ENCODE measurements at places on chromosomes 3 and 15.

DNA sequence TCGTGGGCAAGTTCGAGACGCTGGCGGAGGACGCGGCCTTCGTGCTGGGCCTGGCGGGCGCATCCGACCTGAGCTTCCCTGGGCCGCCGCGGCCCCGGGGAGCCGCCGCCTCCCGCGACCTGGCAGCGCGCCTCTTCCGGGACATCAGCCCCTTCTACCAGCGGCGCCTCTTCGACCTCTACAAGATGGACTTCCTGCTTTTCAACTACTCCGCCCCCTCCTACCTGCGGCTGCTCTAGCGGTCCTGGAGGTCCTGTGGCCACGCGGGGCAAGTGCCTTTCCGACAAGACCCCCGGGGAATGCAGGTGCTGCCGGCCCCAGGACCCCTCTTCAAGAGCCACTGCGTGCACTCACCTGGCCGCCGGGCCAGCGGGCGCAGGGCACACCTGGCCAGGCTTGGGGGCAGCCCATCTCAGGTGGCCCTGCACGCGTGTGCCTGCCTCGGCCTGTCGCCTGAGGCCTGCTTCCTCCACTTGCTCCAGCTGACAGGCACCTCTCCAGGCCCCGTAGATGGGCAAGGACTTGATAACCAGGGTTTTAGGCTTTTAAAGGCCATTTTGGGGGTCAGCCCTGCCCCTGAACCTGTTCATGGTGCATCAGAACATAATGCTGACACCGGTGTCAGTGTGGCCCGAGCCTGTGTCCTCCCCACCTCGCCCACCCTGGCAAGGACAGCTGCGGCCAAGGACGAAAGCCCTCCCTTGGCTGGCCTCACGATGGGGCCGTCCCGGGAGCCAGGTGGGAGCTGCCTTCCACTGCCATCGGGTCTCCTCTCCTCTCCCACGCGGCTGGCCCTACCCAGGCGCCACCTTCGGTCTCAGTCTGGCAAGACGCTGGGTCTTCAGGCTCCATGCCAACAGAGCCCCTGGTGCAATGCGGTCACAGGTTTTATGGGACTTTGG, 16.1 kb downstream of the C3orf22 start:
- DNase-seq = peak; percentile 58

GRCh38 chr3:174094669-174095068, 697.1 kb downstream of the NLGN1 start:
- DNase-seq = no peak

- no peak for DNase-seq
Measured at GRCh38 chr3:88779482-88779881, 327.9 kb upstream of the EPHA3 start.

DNA sequence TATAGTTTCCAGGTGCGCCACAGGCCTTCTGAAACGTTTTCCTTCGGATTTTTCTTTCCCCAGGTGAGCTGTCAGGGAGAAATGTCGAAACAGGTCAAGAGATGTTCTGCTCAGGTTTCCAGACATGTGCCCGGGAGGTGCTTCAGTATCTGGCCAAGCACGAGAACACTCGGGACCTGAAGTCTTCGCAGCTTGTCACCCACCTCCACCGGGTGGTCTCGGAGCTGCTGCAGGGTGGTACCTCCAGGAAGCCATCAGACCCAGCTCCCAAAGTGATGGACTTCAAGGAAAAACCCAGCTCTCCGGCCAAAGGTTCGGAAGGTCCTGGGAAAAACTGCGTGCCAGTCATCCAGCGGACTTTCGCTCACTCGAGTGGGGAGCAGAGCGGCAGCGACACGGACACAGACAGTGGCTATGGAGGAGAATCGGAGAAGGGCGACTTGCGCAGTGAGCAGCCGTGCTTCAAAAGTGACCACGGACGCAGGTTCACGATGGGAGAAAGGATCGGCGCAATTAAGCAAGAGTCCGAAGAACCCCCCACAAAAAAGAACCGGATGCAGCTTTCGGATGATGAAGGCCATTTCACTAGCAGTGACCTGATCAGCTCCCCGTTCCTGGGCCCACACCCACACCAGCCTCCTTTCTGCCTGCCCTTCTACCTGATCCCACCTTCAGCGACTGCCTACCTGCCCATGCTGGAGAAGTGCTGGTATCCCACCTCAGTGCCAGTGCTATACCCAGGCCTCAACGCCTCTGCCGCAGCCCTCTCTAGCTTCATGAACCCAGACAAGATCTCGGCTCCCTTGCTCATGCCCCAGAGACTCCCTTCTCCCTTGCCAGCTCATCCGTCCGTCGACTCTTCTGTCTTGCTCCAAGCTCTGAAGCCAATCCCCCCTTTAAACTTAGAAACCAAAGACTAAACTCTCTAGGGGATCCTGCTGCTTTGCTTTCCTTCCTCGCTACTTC, 3.8 kb downstream of the BHLHE40 start:
- no peak for DNase-seq

DNA sequence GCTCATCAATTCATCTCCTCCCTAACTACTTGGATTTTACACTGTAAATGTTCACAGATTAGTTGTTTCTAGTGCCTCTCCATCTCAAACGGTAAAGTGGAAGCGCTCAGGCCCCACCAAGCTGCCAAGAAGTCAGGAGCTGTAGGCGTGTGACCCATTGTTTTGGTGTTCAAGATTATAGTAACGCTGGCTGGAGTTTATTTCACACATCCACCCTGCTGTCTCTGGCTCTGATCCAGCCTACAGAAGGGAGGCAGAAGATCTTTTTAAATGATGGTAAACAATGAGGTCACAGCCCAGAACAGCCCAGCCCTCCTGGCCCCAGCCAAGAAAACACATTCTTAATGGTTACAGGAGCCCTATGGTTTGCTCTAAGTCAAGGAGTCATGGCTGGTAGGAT, 25.7 kb upstream of the GALNT15 start:
- DNase-seq = no peak

Data from left forelimb (tissue), 1 donor.